ENCODE measurements at places on chromosomes 6 and 20. TPM values are rescaled to one million over a fixed set of nuclear protein-coding genes. Genes with fewer than 3 reads are reported as not detected.

SLC23A2 gene
- 20.5 TPM for total RNA-seq

KCNB1 gene
- 1.2 TPM for total RNA-seq

THBD gene
- 48.1 TPM for total RNA-seq

DACT2 gene
- 5.0 TPM for total RNA-seq

DCDC2 gene
- total RNA-seq: 110 TPM

OR2H2 gene
- total RNA-seq: not detected

PRSS35 gene
- 0.66 TPM for total RNA-seq

EFCAB8 gene
- 0.13 TPM for total RNA-seq

OLIG3 gene
- not detected for total RNA-seq

TOX2 gene
- 5.9 TPM for total RNA-seq

SUPT3H gene
- 10.1 TPM for total RNA-seq

PHF20 gene
- 48.4 TPM for total RNA-seq

SYCP2L gene
- total RNA-seq: 1.5 TPM

SLC32A1 gene
- total RNA-seq: not detected

GJA1 gene
- total RNA-seq: 47.8 TPM

NSFL1C gene
- total RNA-seq: 78.2 TPM

NKAPL gene
- 1.2 TPM for total RNA-seq

TMEM181 gene
- total RNA-seq: 19.9 TPM

RBM12 gene
- total RNA-seq: 101 TPM

ASIP gene
- total RNA-seq: not detected

FILIP1 gene
- total RNA-seq: 4.6 TPM

SAMD5 gene
- total RNA-seq: 9.2 TPM

ENPP5 gene
- 21.5 TPM for total RNA-seq

MCM8 gene
- 6.6 TPM for total RNA-seq

TRIM31 gene
- 0.22 TPM for total RNA-seq

PRR18 gene
- 0.19 TPM for total RNA-seq

SDHAF4 gene
- 14.5 TPM for total RNA-seq

IP6K3 gene
- total RNA-seq: 0.47 TPM

COL9A3 gene
- 4.3 TPM for total RNA-seq

BCAS1 gene
- 4.8 TPM for total RNA-seq

FOXP4 gene
- 33.2 TPM for total RNA-seq

UFL1 gene
- 27.5 TPM for total RNA-seq

GSTA2 gene
- total RNA-seq: 0.28 TPM

Measured in kidney (tissue), 22 donors.